IMR-90 (cell line): ENCODE measurements at places on chromosomes 2 and 18. TPM values are rescaled to one million over a fixed set of nuclear protein-coding genes. Genes with fewer than 3 reads are reported as not detected.

GRCh38 chr2:62221141-62221540 lies 25.2 kb downstream of the B3GNT2 start:
- DNase-seq = peak; percentile 30

DNA sequence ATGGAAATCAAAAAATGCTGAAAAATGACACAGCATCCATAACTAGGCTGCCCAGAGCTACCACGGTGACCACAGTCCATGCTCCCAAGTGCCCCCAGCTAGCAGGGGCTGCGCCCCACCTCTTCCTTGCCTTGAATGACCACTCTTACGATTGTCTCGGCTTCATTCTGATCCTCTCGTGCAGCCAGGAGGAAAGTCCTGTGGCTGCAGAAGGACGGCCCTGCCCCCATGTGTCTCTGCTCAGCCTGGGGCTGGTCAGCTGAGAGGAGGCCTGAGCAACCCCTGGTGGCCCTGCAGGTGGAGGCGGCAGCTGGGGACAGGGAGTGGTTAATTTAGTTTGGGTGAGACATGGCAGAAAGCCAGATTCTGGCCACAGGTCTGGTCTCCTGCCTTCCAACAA lies 54.3 kb downstream of the KCNF1 start:
- no peak for DNase-seq

DNA sequence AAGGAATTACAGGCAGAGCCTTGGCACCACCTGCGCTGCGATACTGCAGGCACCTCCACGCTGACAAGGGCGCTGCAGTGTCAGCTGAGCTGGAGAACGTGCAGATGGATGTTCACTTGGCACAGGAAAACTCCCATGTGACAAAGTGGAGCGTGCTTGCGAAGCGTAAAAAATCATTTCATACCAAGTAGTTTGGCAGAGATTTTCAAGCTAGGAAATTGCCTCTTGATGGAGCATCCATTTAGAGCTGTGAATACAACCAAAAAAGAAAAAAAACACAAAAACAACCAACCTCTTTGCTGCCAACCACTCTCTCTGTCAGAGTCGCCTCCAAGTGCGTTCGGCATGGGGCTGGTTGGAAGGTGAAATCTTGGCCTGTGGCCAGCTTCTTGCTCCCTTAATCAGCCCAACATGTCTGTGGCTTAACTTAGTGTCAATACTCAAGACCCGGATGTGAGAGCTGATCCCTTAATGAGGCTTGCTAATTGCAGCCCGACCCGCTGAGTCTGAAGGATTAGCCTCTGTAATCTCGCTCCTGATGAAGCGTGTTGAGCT lies 38.1 kb downstream of the ACOXL start:
- no peak for DNase-seq

DNA sequence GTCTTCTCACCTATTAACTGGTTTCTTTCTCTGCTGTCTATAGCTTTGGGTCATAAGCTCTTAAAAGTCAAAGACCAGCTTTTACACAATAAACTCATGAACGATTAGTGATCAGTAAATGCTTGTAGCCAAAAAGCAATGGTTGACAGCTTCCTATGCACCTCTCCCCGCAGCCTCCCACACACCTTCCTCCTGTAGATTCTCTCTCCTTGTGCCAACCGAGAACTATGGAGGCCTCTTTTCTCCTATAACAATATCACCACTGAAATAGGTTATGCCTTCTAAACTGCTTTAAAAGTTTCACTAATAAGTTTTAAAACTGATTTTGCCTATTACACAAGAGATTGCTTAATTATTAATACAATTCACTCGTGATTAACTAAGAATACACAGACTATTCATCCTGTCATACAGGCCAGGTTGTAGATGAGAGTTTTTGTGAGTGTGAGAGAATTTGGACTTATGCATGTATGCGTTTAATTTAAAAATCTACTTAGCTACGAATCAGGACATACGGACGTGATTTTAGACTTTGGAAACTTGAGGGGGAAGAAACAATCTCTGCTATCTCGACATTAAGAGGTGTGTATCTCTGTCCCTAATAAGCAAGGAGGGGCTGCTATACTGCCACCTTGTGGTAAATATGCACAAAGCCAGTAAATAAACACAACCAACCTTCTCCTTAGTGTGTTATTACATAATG lies 229.1 kb upstream of the RBBP8 start:
- DNase-seq = peak; percentile 40

DNA sequence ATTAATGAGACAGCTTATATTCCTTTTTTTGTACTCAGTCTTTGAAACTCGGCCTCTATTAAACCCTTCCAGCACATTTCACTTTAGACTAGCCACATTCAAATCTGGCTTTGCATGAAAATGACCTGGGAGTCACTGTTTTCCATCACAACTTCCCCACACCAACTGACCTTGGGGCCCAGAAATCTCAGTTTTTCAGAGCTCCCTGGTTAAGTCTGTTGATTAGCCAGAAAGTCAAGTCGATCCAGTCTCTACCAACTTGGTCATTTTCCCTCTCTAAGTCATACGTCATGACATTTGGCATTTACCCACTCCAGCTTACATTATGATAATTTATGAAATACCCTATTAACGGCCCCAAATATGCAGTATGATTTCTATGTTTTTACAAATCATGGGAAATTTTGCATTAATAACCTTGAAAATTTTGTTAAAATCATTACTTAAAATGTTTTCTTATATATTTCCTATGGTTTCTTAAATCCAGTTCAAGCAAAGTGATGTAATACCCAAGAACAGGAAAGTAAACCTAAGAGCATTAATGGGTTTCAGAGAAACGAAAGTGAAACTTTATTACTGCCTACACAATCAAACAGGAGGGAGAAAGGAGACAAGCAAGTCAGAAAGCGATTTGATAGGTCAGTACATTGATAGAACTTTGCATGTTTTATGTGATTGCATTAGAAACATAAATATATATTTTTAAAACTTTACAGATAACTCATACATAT lies 77.1 kb downstream of the SPATS2L start:
- DNase-seq = peak; percentile 80

DNA sequence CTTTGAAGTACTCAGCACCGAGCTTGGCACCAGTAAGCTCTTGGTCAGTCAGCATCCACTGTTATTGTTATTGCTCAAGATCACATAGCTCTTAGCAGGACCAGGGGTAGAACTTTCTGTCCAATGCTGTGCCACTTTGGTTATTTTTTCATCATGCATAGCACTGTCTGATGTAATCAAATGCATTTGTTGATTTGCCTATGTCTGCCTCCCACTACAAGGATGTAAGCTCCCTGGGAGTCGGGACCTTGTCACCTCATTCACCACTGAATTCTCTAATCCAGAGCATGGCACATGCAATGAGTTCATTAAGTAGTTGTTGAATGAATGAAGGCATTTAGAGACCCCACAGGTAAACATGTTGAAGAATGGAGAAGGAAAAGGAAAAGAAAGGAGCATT lies 29.0 kb upstream of the DLX1 start:
- no peak for DNase-seq

DNA sequence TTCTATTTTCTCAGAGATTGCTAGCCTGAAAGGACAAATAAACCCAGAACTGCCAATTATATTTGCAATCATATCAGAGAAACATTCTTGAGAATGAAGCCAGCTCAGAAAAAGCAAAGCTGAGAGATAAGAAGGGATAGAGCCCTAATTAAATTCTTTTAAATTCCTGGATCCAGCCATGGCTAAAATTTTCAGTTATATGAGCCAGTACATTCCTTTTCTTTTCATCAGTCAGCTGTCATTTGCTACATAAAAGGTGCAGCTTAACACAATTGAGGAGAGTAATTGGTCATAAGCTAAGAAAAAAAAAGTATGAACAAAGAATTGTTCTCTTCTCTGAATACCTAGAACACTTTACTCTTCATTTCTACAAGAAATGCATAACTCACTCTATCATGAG lies 303.5 kb upstream of the FIGN start:
- DNase-seq = no peak

DNA sequence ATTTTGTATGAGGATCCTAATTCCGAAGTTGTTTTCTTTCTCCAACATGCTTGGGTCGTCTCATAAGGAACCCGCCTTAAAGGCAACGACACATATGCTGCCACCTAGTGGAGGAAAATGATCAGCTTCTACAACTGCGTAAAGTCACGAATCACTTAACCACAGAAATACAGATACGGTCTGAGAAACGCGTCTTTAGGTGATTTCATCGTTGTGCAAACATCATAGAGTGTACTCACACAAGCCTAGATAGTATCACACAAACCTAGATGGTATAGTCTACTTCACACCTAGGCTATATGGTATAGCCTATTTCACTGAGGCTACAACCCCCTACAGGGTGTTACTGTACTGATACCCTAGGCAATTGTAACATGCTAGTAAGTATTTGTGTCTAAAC lies 13.1 kb downstream of the GNLY start:
- peak; percentile 94 for DNase-seq

- no peak for DNase-seq
These were observed 746.9 kb upstream of the NRXN1 start for GRCh38 chr2:51778806-51779205.

GRCh38 chr2:102782933-102783332 lies 21.1 kb downstream of the TMEM182 start:
- DNase-seq = no peak

DNA sequence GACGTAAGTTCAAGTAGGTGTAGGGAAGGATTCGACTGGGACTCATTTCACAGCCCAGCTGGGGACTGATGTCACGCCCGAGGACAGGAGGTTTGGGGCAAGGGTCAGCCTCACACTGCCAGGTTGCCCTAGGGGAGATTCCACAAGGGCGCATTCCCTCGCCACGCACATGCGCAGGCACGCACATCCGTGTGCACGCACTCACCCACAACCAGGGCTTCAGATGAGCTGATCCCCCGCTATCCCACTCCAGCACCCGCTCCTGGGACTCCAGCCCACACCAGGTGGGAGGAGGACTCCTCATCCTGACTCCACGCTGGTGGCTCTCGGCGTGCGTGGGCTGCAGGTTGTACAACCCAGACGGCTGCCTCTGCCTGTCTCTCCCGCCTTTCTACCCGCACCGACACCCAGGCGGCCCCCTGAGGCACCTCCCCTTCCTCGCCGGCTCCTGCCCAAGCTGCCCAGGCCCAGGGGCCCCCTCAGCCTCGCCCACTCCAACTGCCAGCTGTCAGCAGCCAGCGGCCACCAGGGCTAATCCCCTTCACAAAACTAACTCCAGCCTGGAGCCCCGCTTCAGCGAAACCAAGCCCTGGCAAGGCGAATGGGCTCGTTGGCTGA lies 47.8 kb upstream of the FOSL2 start:
- DNase-seq = no peak

DNA sequence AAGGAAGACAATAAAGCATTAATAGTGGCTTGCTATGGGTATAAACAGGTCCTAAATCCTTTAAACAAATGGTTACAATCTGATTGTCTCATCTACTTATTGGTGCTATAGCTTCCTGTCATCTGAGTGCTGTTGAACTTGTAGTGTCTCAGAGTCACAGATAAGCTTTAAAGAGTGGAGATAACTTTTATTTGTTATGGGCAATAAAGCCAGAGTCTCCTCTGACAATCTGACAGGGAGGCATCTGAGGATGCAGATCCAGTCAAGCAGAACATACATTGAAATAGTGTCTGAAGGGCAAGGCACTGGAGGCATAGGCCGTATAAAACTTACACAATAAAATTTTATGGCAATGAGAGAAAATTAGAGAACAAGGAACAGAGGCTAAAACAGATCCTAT lies 1132.4 kb upstream of the CDH2 start:
- no peak for DNase-seq

DNA sequence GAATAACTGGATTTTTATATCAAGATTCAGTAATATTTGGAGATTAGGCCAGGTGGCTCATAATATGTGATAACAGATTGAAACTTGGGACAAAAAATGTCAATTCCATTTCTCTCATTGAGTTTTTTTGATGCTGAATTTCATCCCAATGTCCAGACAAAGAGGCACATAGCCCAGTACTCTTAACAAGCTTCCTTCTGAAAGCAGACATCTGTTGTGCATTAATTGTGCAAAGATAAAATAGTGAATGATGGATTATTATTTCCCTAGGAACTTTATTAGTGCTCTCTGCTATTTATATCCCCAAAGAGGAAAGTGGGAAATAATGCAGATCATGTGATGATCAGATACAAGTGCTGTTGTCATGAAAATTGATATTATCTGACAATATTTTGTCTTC lies 234.1 kb downstream of the CCDC102B start:
- no peak for DNase-seq

MC4R gene
- total RNA-seq = 0.18 and 0.28 TPM in 2 replicates

OR6B2 gene
- total RNA-seq = not detected in 2 replicates

CCDC68 gene
- 0.54 and 1.4 TPM in 2 replicates for total RNA-seq

ITGB6 gene
- under 0.01 TPM in 1 of 2 replicates, not detected in the other for total RNA-seq

ZAP70 gene
- total RNA-seq = under 0.01 TPM in 1 of 2 replicates, not detected in the other

ANKRD39 gene
- 12.5 and 13.6 TPM in 2 replicates for total RNA-seq

GRP gene
- not detected in 2 replicates for total RNA-seq

MYO3B gene
- not detected in 2 replicates for total RNA-seq
